Ureter (tissue), 1 donor: ENCODE measurements at places on chromosomes 1 and 21. TPM values are rescaled to one million over a fixed set of nuclear protein-coding genes. Genes with fewer than 3 reads are reported as not detected.

The ADGRL2 gene
- total RNA-seq: 41.9 TPM

The CELA3A gene
- total RNA-seq: not detected

The PRELP gene
- 128 TPM for total RNA-seq

The ARL8A gene
- total RNA-seq: 79.5 TPM

The FOXO6 gene
- total RNA-seq: 8.6 TPM

The IGSF9 gene
- 13.8 TPM for total RNA-seq

The CRYAA gene
- not detected for total RNA-seq

The A3GALT2 gene
- not detected for total RNA-seq

The DCAF8 gene
- 137 TPM for total RNA-seq
